ENCODE measurements at places on chromosomes 7 and 10.

DNA sequence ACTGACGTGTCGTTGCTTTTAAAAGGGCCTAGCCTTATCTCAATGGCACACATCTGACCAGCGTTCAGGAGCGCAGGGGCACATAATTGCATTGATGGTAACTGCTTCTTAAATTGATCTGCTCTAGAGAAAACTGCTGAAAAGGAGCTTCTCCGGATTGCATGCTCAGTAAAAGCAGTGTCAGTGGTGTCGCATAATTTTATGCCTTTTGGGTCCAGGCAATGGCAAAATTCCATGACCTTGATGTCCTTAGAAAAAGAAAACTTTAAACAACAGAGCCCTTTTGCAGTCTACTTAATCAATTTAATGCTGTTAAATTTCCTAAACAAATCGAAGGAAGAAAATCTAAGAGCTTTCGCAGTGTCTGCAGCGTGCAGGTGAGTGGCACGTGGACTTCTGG, 75.7 kb downstream of the PTPRE start:
- no peak for DNase-seq

DNA sequence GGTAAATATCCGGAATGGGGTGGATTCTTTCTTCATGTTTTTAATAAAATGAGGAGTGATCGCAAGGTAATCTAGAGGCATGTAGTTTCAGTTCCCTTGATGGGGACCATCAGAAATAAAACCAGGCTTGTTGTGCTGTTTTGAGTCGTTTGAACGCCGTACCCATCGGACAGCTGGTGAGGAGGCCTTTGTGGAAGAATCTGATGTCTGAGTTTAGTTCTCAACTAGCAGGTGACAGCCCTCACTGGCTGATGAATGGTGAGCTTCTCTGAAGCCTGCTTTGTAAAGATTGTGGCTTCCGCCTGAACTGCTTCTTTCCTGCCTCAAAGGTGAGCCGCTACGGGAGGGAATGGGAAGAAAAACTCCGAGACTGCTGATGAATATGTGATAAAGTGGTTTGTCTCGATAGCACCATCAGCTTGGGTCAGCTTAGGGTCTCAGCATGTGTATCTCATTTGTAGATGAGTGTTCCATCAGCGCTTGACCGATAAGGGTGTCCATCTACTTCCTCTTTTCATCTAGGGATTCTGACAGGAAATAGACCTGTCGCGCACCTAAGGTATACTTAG, 977 bp downstream of the TMEM248 start:
- no peak for DNase-seq

- no peak for DNase-seq
Measured at GRCh38 chr10:123993534-123994416, 99.6 kb downstream of the CHST15 start.

GRCh38 chr10:117364110-117364960, 10.9 kb downstream of the PDZD8 start:
- no peak for DNase-seq

GRCh38 chr10:98028168-98028770, 2.2 kb downstream of the CRTAC1 start:
- peak; percentile 35 for DNase-seq

- no peak for DNase-seq
Measured at GRCh38 chr10:25797888-25798429, 136.1 kb upstream of the MYO3A start.

GRCh38 chr7:55366461-55367070, 1.4 kb downstream of the LANCL2 start:
- DNase-seq = no peak
